ENCODE measurements at places on chromosomes 5 and 9.

DNA sequence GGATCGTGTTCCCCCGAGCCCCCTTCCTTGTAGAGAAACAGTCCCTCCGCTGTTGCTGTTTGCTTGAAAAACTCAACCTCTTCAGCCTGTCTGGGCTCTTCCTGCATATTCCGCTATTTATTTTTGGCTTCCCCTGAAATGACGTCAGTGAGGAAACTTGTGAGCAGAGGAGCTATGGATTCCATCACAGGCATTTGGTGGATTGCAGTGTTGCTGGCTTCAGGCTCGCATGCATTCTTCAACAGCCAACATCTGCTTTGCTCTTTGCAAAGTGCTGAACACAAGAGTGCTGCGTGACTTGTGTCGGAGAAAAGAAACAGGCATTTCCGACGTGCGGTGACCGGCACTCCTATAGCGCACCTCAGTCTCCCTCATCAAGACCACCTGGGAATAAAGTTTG is 232.7 kb downstream of the RFK start:
- DNase-seq: no peak

- no peak for DNase-seq
Observed at GRCh38 chr9:123756484-123757106, 173.3 kb downstream of the DENND1A start.

- no peak for DNase-seq
Observed at GRCh38 chr5:25349746-25350145, 705.0 kb upstream of the CDH10 start.

DNA sequence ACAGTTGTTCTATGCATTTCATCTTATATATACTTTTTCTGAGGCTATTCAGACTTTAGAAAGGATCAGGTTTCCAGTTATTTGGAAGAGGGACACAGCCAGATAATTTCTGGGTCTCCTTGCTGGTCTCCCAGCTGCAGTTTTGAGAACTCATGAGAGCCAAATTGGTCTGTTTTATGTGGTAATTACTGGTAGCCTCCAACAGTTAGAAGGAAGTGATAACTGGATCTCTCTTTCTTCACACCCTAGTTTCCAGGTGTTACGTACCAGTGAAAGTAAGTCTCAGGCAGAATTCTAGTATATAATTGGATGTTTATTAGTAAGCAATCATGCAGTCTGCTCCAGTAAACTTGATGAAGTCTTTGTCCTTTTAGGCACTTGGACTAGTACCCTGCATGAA is 63.2 kb upstream of the RPS23 start:
- DNase-seq: no peak

GRCh38 chr9:77731008-77731698 is 83.0 kb upstream of the GNA14 start:
- no peak for DNase-seq

DNA sequence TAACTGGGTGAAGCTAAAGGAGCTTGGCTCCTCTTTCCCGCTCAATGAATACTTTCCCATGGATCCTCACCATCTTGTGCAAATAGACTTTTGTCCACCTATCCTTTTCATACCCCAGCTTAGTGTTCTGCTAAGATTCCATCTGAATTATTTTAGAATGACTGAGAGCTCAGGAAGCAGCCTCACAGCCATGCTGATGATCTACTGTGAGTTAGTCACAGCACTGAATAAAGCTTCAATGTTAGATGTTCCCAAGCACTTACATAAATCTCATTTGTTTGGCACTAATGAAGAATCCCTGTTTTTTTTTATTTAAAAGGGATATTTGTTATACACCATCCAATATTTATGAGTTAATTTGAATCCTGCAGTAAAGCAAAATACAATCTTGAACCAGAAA is 317.6 kb upstream of the TRPC7 start:
- no peak for DNase-seq

GRCh38 chr5:67792891-67793290 is 422.7 kb upstream of the PIK3R1 start:
- no peak for DNase-seq

GRCh38 chr5:131460867-131461572 is 174.0 kb downstream of the RAPGEF6 start:
- DNase-seq: no peak

GRCh38 chr9:71250581-71250980 is 129.2 kb upstream of the TRPM3 start:
- no peak for DNase-seq

- no peak for DNase-seq
Observed at GRCh38 chr5:143748516-143748915, 63.4 kb upstream of the HMHB1 start.

DNA sequence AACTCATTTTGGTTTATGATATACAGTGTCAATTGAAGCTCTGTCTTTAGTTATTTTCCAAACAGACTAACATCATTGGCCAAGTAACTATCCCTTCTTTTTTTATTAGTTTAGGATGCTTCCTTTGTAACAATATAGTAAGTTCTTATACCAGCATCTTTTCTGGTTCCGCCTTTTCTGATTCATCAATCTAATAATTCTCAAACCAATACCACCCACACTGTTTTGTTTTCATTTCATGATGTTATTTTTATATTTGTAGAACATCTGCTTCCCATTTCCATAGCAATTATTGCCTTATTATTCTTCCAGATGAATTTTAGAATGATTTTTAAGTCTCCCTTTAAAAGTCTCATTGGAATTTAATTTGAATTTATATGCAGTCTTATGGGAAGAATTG is 218.1 kb downstream of the RFK start:
- DNase-seq: no peak

GRCh38 chr5:125826214-125826613 is 597.0 kb upstream of the GRAMD2B start:
- DNase-seq: no peak

DNA sequence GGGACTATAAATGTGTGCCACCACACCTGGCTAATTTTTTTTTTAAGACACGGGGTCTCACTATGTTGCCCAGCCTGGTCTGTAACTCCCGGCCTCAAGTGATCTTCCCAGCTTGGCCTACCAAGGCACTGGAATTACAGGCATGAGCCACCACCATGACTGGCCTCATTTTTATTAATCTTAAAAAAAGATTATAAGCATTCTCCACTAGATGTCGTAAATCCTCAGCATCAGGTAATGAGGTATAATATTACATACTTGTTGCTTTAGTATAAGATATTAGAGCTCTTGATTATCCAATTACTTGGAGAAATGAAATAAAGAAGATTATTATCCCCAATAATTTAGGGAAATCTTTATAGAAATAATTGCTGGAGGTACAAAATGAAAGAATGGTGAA is 78.2 kb upstream of the HTR1A start:
- no peak for DNase-seq

- DNase-seq: no peak
Observed at GRCh38 chr9:92501671-92502393, 19.5 kb upstream of the ASPN start.

DNA sequence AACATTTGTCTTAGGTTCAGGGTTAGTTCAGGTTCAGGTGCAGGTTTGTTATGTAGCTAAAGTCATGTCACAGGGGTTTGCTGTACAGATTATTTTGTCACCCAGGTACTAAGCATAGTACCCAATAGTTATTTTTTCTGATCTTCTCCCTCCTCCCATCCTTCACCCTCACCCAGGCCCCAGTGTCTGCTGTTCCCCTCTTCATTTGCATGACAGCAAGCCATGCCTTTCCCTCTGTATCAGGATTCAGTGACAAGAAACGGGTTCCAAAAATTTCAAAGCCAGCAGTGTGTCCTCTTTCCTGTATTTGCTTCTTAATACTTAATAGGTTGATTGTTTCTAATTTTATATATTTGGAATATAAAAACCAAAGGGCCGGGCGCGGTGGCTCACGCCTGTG is 330.8 kb upstream of the SGCD start:
- no peak for DNase-seq

- DNase-seq: no peak
Observed at GRCh38 chr9:22005021-22005701, 3.9 kb downstream of the CDKN2B start.

DNA sequence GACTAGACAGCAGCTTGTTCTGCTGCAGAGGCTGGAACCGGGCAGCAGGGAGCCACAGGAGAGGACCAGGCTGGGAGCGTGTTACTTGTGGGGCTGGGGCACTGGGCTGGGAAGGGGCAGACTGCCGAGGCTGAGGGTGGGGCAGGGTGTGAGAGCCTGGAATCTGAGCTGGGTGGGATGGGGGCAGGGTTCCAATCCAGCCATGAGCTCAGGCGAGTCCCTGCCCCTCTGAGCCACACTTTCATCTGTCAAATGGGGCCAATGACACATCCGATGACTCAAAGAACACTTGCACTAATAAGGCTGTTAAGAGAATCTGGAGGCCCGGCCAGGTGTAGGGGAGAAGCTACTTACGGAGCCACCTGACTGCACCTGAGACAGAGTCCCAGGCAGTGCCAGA is 18.7 kb upstream of the WDR38 start:
- DNase-seq: no peak

- no peak for DNase-seq
Observed at GRCh38 chr5:116378007-116378776, 196.4 kb downstream of the SEMA6A start.

DNA sequence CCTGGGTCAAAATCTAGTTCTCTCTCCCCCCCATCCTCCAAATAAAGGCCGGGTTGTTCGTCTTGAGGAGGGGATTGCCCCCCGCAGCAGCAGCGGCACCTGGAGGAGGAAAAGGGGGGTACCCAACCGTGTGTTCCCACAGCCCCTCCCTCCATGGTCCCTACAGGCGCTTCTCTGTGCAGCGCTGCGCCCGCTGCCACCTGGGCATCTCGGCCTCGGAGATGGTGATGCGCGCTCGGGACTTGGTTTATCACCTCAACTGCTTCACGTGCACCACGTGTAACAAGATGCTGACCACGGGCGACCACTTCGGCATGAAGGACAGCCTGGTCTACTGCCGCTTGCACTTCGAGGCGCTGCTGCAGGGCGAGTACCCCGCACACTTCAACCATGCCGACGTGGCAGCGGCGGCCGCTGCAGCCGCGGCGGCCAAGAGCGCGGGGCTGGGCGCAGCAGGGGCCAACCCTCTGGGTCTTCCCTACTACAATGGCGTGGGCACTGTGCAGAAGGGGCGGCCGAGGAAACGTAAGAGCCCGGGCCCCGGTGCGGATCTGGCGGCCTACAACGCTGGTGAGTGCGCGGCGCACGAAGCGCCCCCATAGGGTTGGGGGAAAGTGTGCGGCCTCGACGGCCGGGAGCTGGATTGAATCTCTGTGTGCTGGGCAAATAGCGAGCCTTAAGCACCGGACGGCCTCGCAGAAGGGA is 3.5 kb downstream of the LHX2 start:
- no peak for DNase-seq

- no peak for DNase-seq
Observed at GRCh38 chr9:15711531-15711930, 158.7 kb downstream of the CCDC171 start.

GRCh38 chr5:147849226-147849625 is 17.8 kb upstream of the SPINK1 start:
- DNase-seq: no peak

DNA sequence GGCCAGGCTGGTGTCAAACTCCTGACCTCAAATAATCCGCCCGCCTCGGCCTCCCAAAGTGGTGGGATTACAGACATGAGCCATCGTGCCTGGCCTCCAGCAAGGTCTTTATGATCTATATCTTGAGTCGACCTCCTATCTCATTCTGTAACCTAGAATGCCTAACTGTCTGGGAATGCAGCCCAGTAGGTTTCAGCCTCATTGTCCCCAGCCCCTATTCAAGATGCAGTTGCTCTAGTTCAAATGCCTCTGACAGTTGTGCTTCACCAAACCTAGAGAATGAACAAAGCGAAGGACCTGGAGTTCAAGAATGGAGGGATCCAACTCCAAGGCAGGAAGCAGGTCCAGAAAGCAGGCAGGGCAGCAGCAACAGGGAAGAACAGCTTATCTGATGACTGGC is 30.8 kb downstream of the GLRX start:
- no peak for DNase-seq

GRCh38 chr5:39157701-39158100 is 61.7 kb downstream of the FYB1 start:
- DNase-seq: no peak

- DNase-seq: no peak
Observed at GRCh38 chr9:2288309-2288708, 273.2 kb downstream of the SMARCA2 start.

DNA sequence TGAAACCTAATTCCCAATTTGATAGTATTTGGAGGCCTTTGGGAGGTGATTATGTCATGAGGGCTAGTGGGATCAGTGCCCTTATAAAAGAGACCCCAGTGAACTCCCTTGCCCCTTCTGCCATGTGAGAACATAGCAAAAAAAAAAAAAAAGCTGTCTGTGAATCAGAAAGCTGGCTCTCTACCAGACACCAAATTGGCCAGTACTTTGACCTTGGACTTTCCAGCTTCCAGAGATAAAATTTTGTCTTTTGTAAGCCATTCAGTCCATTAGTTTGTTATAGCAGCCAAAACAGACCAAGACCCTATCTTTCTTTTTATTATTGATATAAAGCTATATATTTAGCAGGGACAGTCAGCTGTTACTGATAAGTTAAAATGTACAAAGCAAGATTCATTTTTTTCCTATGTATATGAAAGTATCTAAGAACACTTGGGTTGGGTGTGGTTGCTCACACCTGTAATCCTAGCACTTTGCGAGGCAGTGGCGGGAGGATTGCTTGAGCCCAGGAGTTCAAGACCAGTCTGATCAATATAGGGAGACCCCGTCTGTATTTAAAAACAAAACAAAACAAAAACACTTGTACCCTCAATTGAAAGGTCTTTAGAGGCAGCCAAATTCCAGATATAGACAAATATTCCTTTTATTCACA is 8.1 kb upstream of the C5orf24 start:
- DNase-seq: no peak

DNA sequence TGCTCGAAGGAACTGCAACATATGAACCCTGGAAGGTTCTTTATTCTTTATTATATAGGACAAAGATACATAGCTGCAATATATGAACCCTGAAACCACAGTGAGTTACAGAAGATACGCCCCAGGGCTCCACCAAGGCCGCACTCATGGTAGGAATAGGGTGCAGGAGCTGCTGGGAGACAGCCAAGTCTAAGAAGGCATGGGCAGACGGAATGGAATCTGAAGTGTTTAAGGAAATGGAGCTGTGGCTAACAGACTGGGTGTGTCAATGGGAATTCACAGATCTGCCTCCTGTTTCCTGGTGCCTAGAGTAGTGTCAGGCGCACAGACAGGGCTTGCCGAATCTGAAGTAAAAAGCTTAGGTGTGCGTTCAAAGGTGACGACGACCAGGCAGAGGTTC is 286.4 kb downstream of the DENND1A start:
- DNase-seq: no peak

- DNase-seq: no peak
Observed at GRCh38 chr5:123598028-123598689, 86.2 kb downstream of the CSNK1G3 start.

GRCh38 chr5:14097998-14098471 is 45.1 kb upstream of the TRIO start:
- DNase-seq: no peak
